Kidney (tissue), 22 donors: ENCODE measurements at places on chromosomes 16 and 17.

GRCh38 chr16:13036600-13036999 lies 135.2 kb downstream of the SHISA9 start:
- DNase-seq: peak; percentile 53

DNA sequence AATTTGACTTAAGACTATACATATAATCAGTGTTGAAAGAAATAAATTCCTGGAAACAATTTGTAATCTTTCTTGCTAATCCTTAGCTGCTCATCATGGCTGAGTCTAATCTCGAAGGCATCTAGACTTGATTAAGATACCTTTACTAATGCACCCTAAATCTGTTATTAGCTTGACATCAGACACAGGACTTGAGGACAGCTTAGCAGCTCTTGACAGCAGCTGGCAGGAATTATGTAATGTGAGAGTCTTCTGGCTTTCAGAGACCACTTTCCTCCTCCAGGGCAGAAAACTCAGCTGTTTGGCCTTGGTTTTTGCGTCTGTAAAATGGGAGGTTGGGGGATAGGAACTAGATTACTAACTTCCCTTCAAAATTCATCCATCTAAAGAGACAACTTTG lies 7.1 kb upstream of the MPP2 start:
- no peak for DNase-seq

GRCh38 chr17:77535892-77536291 lies 395.1 kb downstream of the SEC14L1 start:
- no peak for DNase-seq

DNA sequence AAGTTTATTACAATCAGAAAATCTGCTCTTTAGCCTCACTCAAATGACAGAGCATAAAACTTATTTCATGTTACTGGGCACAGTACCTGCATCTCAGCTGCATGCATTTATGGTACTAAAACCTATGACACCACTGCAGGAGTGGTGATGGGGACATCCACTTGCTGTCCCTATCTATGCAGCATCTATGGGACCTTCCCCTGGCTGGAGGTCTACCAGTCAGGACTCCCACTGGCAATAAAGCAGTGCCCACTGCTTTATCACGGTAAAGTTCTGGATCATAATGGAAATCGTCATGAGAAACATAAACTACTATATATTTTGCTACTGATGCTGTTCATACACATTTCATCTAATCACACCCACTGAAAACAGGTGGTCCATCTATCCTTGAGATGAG lies 26.2 kb downstream of the NSMCE1 start:
- DNase-seq: no peak

DNA sequence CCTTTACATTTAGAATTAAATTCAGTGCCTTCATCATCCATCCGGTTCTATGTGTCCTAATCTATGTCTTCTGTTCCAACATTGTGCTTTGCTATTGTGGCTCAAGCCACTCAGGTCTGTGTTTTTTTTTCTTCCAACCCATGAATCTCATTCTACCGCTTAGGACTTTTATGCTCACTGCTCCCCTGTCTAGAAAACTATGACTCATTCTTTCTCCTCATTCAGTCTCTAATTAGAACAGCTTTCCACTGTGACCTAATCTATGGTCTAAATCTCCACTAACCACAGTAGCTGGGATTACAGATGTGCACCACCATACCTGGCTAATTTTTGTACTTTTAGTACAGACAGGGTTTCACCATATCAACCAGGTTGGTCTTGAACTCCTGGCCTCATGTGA lies 418.7 kb downstream of the KCNJ2 start:
- no peak for DNase-seq
